ENCODE measurements at places on chromosomes 2 and 18. TPM values are rescaled to one million over a fixed set of nuclear protein-coding genes. Genes with fewer than 3 reads are reported as not detected.

The PROKR1 gene
- total RNA-seq: not detected

The KLHL29 gene
- total RNA-seq: 1.7 TPM

The UGT1A5 gene
- 10.0 TPM for total RNA-seq

The SRBD1 gene
- total RNA-seq: 14.1 TPM

The NAT8 gene
- total RNA-seq: 40.6 TPM

The CFC1 gene
- not detected for total RNA-seq

The CROCC2 gene
- total RNA-seq: 0.07 TPM

The RDH14 gene
- 21.5 TPM for total RNA-seq

The WDPCP gene
- 3.4 TPM for total RNA-seq

The TRIM43 gene
- total RNA-seq: not detected

GRCh38 chr2:182148344-182148743, 162.7 kb downstream of the PPP1R1C start:
- H3K27me3 ChIP-seq: no peaks in the 10 kb centered on the region
- DNase-seq: no peak
- H3K4me1 ChIP-seq: no peaks in the 10 kb centered on the region

GRCh38 chr18:59220784-59221765, 1.1 kb downstream of the GRP start:
- DNase-seq: no peak
- H3K36me3 ChIP-seq: no peaks in the 10 kb centered on the region
- no peaks in the 10 kb centered on the region for H3K4me1 ChIP-seq

DNA sequence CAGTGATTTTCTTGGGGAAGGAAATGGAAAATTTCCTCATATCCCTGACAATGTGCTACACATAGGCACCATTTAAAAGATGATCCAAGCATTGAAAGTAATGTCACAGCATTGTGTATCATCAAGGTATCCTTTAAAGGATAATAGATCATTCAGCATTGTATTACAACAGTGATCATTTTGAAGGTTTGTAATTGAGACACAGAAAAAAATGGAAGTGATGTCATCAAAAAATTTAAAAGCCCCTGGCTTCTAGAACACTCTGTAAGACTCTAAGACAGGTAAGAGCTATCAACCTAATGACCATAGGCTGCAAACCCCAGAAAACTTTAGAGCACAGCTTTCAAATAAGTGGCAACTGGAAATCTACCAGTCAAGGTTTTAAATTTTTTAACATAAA, 271.4 kb downstream of the ETAA1 start:
- H3K4me1 ChIP-seq: no peaks in the 10 kb centered on the region
- no peaks in the 10 kb centered on the region for H3K27me3 ChIP-seq
- H3K27ac ChIP-seq: no peak overlapping the region
- no peaks in the 10 kb centered on the region for H3K36me3 ChIP-seq
- DNase-seq: no peak

- no peaks in the 10 kb centered on the region for H3K36me3 ChIP-seq
- DNase-seq: no peak
- H3K27ac ChIP-seq: no peak overlapping the region
- peaks cover 54% of the 10 kb centered on the region for H3K4me1 ChIP-seq
- H3K4me3 ChIP-seq: no peak overlapping the region
Measured at GRCh38 chr2:64681479-64681967, 27.8 kb upstream of the SERTAD2 start.

GRCh38 chr2:128260239-128261138, 58.2 kb downstream of the HS6ST1 start:
- no peaks in the 10 kb centered on the region for H3K36me3 ChIP-seq
- H3K4me1 ChIP-seq: no peaks in the 10 kb centered on the region
- H3K27me3 ChIP-seq: no peaks in the 10 kb centered on the region

- H3K4me1 ChIP-seq: peaks cover 39% of the 10 kb centered on the region
- peak overlapping the region; percentile 91 for H3K4me3 ChIP-seq
- peak overlapping the region; percentile 82 for H3K27ac ChIP-seq
- H3K27me3 ChIP-seq: no peaks in the 10 kb centered on the region
- DNase-seq: peak; percentile 66
Measured at GRCh38 chr2:200306931-200307723, 634 bp downstream of the SPATS2L start.

GRCh38 chr2:9391961-9392720, 31.2 kb downstream of the ITGB1BP1 start:
- DNase-seq: no peak
- no peak overlapping the region for H3K4me3 ChIP-seq
- H3K27me3 ChIP-seq: no peaks in the 10 kb centered on the region
- no peak overlapping the region for H3K27ac ChIP-seq

DNA sequence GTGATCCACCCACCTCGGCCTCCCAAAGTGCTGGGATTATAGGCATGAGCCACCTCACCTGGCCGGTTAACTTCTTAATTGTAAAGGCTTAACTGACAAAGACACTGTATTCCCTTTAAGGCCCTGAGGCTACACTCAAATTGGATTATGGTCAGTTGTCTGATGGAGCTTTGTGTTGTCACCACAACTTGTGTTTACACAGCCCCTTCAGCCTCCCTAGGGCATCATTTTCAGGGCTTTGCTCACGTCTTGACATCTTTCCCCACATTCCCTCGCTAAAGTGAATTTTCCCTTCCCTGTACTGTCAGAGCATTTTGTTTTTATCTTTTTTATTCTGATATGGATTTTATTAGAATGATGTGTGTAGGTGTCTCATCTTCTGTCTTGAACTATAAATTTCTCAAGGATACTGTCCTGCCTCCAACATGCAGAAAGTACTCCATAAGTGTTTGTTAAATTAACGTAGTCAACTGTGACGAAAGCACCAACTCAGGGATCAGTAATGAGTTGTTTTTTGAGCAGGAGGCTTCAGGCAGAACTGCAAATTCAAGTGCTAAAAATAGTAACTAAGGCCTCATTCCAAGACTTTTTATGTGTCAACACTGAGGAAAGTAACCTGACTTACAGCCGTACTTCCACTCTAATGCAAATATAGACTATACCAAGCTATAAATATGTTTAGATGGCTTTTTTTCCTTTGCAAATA, 77.1 kb upstream of the NARS1 start:
- no peaks in the 10 kb centered on the region for H3K27me3 ChIP-seq
- no peak overlapping the region for H3K27ac ChIP-seq
- H3K36me3 ChIP-seq: peaks cover 2% of the 10 kb centered on the region
- no peak overlapping the region for H3K4me3 ChIP-seq

- H3K27me3 ChIP-seq: no peaks in the 10 kb centered on the region
- peak overlapping the region; percentile 60 for H3K27ac ChIP-seq
- peaks cover 46% of the 10 kb centered on the region for H3K4me1 ChIP-seq
- DNase-seq: no peak
Measured at GRCh38 chr2:72996117-72996502, 75.4 kb downstream of the SFXN5 start.

DNA sequence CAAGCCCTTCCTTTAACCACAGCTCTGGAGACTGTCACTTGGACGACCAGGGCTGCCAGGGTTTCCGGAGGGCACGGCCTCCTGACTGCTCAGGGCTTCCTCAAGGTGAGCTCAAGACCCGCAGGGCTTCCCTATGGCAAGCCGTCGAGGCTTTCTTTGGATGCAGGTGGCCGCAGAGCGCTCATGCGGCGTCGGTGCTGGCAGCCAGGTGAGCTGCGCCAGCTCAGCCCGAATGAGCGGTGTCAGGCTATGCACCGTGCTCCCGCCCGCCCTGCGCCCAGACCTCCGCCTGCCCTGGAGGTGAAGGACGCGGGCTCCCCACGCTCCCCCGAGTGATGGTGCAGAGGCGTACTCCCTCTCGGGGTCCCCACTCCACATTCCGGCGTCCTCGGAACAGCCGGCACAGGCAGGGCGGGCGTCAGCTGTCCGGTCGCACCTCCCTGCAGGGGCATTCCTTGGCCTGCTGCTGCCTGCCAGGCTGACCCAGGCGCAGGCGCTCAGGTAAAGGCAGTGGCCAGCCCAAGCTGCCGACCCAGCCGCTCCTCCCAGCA, 20.8 kb upstream of the TUBB6 start:
- H3K27ac ChIP-seq: no peak overlapping the region
- H3K4me3 ChIP-seq: no peak overlapping the region
- DNase-seq: no peak
- H3K36me3 ChIP-seq: no peaks in the 10 kb centered on the region
- H3K4me1 ChIP-seq: peaks cover 13% of the 10 kb centered on the region

- no peaks in the 10 kb centered on the region for H3K27me3 ChIP-seq
- no peak for DNase-seq
- H3K4me1 ChIP-seq: no peaks in the 10 kb centered on the region
- H3K4me3 ChIP-seq: no peak overlapping the region
- H3K27ac ChIP-seq: no peak overlapping the region
Measured at GRCh38 chr2:144595686-144596072, 75.8 kb upstream of the ZEB2 start.

GRCh38 chr2:98518101-98518500, 73.4 kb downstream of the INPP4A start:
- H3K27me3 ChIP-seq: no peaks in the 10 kb centered on the region
- no peak overlapping the region for H3K27ac ChIP-seq
- H3K36me3 ChIP-seq: no peaks in the 10 kb centered on the region
- H3K4me3 ChIP-seq: no peak overlapping the region

DNA sequence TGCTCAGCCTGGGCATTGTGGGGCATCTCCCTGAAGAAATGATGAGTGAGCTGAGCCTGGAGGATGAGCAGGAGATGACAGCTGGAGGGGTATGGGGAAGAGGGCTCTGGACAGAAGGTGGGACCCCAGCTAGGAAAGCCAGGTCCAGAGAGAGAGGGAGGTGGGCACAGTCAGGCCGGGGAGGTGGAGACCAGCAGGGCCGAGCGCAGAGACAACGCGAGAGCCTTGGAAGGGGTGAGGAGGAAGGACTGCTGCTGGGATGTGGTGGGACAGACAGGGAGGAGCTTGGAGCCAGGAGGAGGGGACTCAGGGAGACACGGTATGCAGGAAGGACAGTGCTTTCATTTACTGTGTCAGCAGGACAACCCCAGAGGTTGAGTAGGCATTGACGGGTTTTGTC, 8.2 kb downstream of the TRPM8 start:
- no peak overlapping the region for H3K27ac ChIP-seq
- no peak overlapping the region for H3K4me3 ChIP-seq
- no peak for DNase-seq
- no peaks in the 10 kb centered on the region for H3K36me3 ChIP-seq
- H3K4me1 ChIP-seq: no peaks in the 10 kb centered on the region

DNA sequence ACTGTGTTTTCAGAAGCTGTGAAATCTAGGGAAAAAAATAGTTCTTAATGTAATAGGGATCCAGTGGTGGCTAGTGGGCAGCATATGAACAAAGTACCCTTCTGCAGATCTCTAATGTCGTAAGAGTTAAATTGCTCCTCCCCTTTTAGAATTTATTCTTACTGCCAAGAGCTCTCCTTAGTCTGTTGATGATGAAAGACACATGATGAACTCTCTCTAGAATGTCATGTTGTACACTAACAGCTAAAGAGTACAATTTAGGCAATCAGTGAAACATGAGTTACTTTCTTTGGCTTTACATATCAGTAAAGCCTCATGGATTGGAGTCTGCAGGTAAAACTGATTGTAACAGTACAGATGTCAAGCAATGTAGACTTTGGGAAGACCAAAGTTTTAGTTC, 84.2 kb downstream of the SLC39A10 start:
- DNase-seq: no peak
- no peaks in the 10 kb centered on the region for H3K4me1 ChIP-seq
- no peaks in the 10 kb centered on the region for H3K27me3 ChIP-seq

DNA sequence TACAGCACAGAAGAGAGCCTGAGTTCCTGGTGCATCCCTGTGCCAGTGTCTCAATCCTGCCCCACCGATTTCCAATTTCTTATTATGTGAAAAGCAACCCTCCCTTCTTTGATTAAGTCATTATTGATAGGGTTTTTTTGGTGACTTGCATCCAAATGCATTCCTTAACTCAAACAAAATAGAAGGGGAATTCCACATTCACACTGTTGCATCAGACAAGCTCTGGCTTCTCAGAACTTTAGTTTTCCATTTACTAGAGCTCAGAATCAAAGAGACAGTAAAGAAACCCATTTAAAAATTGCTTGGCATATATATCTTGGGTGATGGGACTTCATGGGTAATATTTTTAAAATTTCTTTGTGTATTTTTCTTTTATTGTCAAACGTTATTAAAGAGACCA, 13.8 kb upstream of the TMEM200C start:
- H3K27ac ChIP-seq: no peak overlapping the region
- H3K27me3 ChIP-seq: no peaks in the 10 kb centered on the region
- H3K4me3 ChIP-seq: no peak overlapping the region
- no peaks in the 10 kb centered on the region for H3K36me3 ChIP-seq
- H3K4me1 ChIP-seq: no peaks in the 10 kb centered on the region

DNA sequence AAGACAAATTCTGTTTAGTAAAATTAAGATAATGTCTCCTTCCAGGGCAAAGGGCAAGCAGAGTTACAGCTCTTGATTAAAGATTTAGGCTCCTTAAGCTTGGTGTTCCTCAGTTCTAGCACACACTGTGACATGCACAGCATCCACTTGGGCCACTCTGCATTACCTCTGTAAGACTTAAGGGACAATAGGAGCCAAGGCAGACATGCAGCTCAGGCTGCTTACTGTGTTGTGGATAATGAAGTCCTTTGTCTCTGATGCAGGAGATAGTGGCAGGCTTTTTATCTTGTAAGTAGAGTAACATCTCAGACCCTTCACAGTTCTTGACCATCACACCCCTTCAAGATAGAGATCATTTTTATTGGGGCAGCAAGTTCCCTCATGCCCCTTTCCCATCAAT, 31.2 kb downstream of the RBM45 start:
- H3K27ac ChIP-seq: no peak overlapping the region
- DNase-seq: no peak
- H3K4me3 ChIP-seq: no peak overlapping the region
- no peaks in the 10 kb centered on the region for H3K4me1 ChIP-seq

DNA sequence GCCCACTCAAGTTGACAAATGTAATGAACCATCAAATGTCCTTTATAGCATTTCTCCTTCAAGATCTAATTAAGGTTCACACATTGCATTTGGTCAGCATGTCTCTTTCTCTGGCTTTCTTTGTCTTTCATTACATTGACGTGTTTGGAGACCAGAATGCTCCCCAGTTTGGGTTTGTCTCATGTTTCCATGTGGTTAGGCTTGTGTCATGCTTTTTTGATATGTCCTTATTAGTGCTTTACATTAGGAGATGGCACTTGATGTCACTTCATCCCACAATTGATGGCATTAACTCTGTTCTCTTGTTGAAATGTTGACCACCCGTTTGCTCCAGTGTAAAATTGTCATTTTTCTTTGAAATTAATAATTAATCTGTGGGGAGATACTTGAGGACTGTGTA, 165.8 kb downstream of the AKAIN1 start:
- H3K27ac ChIP-seq: no peak overlapping the region
- DNase-seq: no peak
- no peaks in the 10 kb centered on the region for H3K27me3 ChIP-seq
- no peaks in the 10 kb centered on the region for H3K36me3 ChIP-seq
- H3K4me1 ChIP-seq: no peaks in the 10 kb centered on the region

- no peaks in the 10 kb centered on the region for H3K27me3 ChIP-seq
- no peaks in the 10 kb centered on the region for H3K36me3 ChIP-seq
- H3K4me1 ChIP-seq: peaks cover 5% of the 10 kb centered on the region
- no peak overlapping the region for H3K27ac ChIP-seq
Measured at GRCh38 chr2:196802401-196802800, 2.9 kb upstream of the GTF3C3 start.

- no peak for DNase-seq
- H3K4me1 ChIP-seq: no peaks in the 10 kb centered on the region
- no peaks in the 10 kb centered on the region for H3K36me3 ChIP-seq
- H3K4me3 ChIP-seq: no peak overlapping the region
Measured at GRCh38 chr2:10385501-10385900, 62.6 kb downstream of the ODC1 start.

GRCh38 chr2:144350151-144350802, 169.6 kb downstream of the ZEB2 start:
- H3K4me3 ChIP-seq: no peak overlapping the region
- no peak overlapping the region for H3K27ac ChIP-seq
- H3K36me3 ChIP-seq: no peaks in the 10 kb centered on the region
- no peak for DNase-seq

GRCh38 chr18:70621710-70622109, 332.9 kb downstream of the SOCS6 start:
- H3K4me3 ChIP-seq: no peak overlapping the region
- H3K36me3 ChIP-seq: no peaks in the 10 kb centered on the region
- H3K27me3 ChIP-seq: no peaks in the 10 kb centered on the region

Measured in right lobe of liver (tissue), 6 donors.